ENCODE measurements at places on chromosomes 6 and 20. TPM values are rescaled to one million over a fixed set of nuclear protein-coding genes. Genes with fewer than 3 reads are reported as not detected.

The FOXQ1 gene
- total RNA-seq, result 1.7 TPM

The FAM217A gene
- total RNA-seq, result not detected

DNA sequence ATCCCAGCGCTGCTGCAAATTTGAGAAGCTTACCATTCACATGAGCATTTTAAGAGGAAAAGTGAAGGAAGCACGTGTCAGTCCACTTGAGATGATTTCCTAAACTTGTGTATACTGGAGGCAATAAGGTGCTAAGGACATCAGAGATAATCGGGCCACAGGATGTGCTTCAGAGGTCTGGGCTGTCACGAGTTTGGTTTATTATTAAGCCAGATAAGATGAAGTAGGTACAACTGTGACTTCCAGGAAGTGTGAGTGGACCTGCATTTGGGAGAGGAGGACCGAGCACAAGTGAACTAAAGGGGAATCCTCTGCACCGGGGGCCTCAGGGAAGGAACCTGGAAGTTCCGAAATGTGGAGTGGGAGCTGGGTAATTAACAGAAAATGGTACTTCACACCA lies 1.4 kb downstream of the SAMD5 start:
- no peak for DNase-seq

DNA sequence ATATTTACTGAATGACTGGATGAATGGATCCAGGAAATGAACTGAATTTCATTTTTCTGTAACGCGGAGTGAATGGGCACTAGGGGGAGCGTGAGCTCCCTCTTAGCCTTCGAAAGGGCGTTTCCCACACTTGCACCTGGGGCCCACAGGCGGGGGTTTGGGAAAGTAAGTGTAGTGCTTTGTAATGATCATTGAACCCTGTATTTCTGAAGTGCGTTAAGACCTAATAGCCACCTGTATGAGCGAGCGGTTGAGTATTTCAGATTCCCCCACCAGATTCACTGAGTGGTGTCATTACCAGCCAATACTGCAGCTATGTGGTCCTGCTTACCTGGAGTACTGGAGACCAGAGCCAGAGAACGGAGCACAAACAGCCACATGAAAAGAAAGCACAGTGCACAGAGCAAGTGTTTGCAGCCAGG lies 10.5 kb downstream of the SYTL3 start:
- no peak for DNase-seq

- no peak for DNase-seq
Measured at GRCh38 chr6:63802606-63803206, 167.1 kb downstream of the PHF3 start.

GRCh38 chr20:19947611-19948264 lies 69.4 kb upstream of the NAA20 start:
- DNase-seq, result no peak

- DNase-seq, result no peak
Measured at GRCh38 chr6:16836144-16836981, 75.1 kb upstream of the ATXN1 start.

Measured in sciatic nerve (tissue), 2 donors.